Fibroblast of skin of left quadriceps (primary cell): ENCODE measurements at places on chromosomes 16 and 17.
A peak's percentile ranks its signal among the peaks of the same experiment; 100 is the strongest.

DNA sequence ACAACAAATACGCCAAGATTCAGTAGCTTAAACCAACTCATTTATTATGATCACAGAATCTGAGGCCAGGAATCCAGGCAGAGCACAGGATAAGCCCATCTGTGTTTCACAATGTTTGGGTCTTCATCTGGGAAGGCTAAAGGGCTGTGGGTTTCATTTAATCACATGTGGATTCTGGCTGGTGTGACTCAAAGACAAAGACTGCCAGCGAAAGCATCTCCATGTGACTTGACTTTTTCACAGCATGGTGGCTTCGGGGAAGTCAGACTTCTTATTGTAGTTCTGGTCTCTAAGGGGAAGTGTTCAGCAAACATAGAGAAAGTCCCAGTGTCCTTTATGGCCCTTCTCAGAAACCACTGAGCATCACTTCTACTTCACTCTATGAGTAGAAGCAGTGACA lies 1014.4 kb upstream of the GOT2 start:
- peak; percentile 3 for DNase-seq

DNA sequence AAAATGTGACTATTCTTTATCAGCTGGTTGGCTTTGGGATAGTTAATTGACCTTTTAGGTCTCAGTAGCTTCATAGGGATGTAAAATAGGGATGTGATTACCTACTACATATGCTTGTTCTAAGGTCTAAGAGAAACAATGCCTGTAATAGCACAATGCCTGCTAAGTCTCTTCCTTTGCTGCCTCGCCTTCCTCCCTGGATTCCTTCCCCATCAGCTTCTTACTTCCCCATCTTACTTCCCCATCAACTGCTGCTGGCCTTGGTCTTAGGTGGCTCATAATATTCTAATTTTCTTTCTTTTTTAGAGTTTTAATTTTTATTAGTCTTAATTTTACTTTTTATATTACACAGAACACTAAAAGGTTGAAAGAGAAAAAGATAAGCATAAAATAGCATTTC lies 59.2 kb upstream of the GOT2 start:
- no peak for DNase-seq

GRCh38 chr17:69606142-69606800 lies 191.8 kb downstream of the MAP2K6 start:
- DNase-seq = no peak

DNA sequence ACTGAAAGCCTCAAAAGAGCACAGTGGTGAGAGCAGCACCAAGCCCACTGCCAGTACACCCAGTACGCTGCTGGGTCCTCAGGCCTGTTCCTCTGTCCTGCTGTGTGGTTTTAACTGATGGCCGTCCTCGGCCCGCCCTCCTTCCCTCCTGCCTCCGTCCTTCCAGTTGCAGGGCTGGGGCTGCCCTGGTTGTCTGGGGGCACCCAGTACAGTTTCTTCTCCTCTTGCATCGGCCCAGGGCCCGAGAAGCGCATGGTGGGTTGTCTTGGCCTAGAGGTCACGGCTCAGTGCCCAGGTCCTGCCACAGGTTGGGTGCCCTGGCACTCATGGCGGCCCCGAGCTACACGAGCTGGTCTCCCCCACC lies 70.8 kb upstream of the KCTD5 start:
- no peak for DNase-seq

GRCh38 chr17:79490530-79490929 lies 120.3 kb downstream of the RBFOX3 start:
- DNase-seq = no peak

GRCh38 chr16:70728150-70728549 lies 42.3 kb upstream of the MTSS2 start:
- no peak for DNase-seq

- peak; percentile 25 for DNase-seq
These were observed 87.4 kb upstream of the LHX1 start for GRCh38 chr17:36849871-36850348.

- DNase-seq = no peak
These were observed 73.6 kb upstream of the HSBP1 start for GRCh38 chr16:83734136-83734535.

DNA sequence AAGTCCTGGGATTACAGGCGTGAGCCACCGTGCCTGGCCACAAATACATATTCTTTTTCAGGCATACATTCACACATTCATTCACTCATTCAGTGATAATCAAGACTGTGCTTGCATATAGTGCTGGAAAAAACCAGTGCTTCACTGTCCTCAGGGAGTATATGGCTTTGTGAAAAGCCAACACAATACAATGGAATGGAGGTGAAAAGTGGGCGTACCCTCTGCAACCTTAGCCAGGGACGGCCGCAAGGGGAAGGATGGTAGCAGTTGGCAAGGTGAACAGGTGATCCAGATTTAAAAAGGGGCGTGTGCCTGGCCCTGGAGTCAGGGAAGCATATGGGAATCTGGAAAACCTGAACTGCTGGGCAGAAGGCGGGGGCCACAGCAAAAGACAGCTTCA lies 18.1 kb upstream of the GAN start:
- no peak for DNase-seq

- no peak for DNase-seq
These were observed 13.0 kb downstream of the TLE7 start for GRCh38 chr16:71428883-71429282.

DNA sequence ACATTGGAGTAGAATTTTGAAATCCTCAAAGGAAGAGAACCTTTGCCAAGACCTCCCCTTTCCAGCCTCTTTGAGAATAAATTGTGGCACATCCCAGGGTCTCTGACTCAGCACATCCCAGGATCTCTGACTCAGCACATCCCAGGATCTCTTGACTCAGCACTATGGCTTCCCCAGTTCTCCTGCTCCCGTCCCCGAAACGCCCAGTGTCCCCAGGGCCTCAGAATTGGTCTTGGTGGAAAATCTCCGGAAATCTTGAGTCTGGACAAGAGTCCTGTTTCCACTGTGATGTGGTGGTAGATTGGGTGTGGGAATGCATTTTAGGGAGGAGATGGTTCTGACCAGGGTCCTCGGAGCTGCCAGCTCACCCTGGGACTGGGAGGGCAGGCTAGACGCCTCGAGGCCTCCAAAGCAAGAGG lies 19.2 kb downstream of the PLXDC1 start:
- DNase-seq = peak; percentile 82

DNA sequence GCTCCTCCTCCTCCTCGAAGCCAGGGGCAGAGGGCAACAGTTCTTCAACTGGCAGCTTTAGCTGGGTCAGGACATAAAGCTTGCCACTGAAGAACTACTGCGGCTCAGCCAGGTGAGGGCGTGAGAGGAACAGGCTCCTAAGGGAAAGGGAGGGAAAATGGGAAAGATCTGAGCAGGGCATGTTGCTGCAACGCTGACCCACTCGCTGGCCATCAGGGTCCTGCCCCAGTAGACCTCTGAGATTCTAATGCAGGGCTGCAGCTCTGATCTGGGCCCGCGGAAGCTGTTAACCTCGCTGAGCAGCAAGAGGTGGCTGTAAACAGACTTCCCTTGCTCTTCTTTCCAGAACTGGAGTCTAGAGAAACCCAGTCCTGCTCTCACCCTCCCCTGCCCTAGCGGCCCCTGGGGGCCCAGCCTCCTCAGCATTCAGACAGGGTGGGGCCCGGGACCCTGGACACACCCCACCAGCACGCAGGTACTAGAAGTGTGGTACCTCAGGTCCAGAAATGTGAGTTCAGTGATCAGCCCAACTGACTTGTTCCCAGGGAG lies 3.8 kb upstream of the TLCD2 start:
- DNase-seq = no peak

DNA sequence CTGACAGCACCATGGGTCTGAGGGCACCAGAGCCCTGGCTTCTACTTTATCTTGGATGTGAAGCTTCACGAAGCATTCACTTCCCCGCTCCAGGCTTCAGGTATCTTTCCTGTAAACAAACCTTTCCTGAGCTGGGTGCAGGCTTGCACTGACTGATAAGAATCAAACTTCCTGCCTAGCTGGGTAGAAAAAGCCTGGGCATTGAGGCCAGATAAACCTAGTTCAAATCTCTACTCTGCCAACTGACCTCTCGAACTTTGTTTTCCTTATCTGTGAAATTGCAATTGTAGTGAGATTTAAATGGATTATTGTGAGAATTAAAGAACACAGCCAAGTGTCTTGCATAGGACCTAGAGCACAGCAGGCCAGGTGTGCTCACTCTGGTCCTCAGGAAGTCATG lies 2.9 kb upstream of the TMEM208 start:
- no peak for DNase-seq

DNA sequence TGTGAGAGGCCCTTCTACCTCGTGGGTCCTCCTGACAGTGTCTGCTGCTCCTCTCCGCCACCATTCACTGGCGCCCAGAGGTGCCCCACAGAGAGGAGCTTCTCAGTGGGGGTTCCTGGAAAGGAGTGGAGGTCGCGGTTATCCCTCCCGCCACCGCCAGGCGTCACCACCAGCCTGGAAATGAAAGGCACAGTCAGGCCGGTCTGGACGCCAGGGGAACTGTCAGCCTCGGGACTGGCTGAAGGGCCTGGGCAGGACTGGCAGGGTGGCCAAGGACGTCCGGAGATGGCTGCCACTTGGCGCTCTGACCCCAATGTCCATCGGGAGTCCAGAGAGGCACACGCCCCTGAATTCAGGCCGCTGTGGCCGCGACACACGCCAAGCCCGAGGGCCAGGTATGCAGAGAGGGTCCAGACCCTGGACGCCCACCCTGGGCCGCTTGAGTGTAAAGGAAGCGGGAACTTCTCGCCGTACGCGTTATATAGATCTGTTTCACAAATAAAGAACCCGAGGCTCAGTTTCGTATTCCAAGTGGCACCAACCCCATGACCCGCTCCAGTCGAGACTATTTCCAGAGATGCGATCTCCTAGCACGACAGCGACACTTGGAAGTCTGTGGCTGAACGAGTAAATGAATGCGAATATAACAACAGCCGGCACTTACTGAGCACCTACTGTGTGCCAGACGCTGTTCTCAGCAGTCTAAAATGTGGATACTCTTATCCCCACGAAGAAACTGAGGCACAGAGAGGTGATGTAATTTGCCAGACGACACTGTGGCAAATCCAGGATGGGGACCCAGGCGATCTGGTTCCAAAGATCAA lies 7.6 kb upstream of the NXPH3 start:
- DNase-seq = peak; percentile 36

- no peak for DNase-seq
These were observed 4.3 kb upstream of the SGF29 start for GRCh38 chr16:28549301-28549899.

GRCh38 chr17:39443326-39443725 lies 7.7 kb downstream of the MED1 start:
- no peak for DNase-seq
